ENCODE measurements at places on chromosomes 16 and 17.

DNA sequence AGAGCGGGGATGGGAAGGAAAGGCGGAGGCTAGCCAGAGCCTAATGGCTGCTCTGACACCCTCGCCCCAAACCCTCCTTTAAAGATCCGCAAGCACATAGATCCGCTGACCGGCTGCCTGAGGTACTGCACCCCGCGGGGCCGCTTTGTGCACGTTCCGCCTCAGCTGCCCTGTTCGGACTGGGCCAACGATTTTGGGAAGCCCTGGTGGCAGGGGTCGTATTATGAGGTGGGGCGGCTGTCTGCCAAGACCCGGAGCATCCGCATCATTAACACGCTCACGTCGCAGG, 663 bp downstream of the CYB5D1 start:
- no peak for DNase-seq

- no peak for DNase-seq
Observed at GRCh38 chr16:64384636-64385035, 737.2 kb downstream of the CDH11 start.

DNA sequence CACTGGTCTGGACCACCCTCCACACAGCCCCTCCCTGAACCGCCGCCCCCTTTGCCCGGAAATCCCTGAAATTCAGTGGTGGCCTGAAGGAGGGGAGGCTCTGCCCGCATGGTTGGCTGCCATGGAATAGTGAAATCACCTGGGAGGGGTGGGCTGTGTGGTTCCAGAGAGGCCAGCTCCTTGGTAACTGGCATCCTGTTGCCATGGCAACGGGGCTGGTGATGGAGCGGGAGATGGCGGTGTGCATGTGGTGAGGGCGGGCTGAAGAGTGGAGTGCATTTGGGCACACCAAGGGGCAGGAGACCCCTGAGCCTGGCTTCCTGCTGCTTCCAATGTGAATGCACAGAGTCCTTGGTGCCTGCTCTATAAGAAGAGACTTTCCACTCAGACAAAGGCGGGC, 2.4 kb downstream of the EFNB3 start:
- no peak for DNase-seq

- no peak for DNase-seq
Observed at GRCh38 chr16:87255866-87256265, 61.3 kb downstream of the C16orf95 start.

DNA sequence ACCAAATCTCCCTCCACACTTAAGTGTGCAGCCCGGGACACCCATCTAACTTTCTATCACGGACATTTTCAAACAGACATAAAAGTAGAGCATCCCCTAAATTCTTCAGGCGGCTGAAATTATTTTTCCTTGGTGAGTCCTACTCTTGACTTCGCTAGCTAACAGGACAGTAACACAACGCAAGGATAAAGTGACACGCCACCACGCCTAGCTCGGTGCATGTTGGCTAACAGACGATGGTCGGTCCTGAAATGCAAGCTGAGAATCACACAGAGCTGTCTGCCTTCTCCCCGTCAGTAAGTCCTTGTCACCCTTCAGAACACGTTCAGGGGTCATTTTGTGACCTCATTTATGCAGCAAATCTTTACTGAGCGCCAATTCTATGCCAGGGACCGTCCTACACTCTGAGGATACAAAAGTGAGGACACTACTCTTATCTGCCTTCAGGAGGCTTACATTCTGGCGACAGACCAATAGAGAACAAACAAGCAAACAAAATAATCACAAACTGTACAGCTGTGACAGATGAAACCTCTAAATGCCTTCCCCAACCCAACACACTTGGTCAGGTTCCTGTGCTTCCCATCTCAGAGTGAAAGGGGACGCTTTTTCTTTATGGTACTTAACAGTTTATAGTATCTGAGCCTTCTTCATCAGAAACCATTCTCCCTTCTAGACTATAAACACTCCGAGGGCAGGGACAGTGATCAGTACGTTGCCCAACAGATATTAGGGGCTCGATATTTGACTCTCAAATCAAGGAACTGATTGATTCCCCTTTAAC, 1.3 kb downstream of the NTAN1 start:
- no peak for DNase-seq

- no peak for DNase-seq
Observed at GRCh38 chr17:77379065-77379428, 238.3 kb downstream of the SEC14L1 start.

Data from hypothalamus (tissue), 51 donors.